ENCODE measurements at places on chromosomes 7 and 10.

- DNase-seq: no peak
These were observed 563.7 kb downstream of the GRM8 start for GRCh38 chr7:126689037-126689436.

GRCh38 chr10:13311177-13311575 lies 11.3 kb upstream of the PHYH start:
- no peak for DNase-seq

GRCh38 chr7:140035400-140036223 lies 27.1 kb downstream of the PARP12 start:
- DNase-seq: no peak

DNA sequence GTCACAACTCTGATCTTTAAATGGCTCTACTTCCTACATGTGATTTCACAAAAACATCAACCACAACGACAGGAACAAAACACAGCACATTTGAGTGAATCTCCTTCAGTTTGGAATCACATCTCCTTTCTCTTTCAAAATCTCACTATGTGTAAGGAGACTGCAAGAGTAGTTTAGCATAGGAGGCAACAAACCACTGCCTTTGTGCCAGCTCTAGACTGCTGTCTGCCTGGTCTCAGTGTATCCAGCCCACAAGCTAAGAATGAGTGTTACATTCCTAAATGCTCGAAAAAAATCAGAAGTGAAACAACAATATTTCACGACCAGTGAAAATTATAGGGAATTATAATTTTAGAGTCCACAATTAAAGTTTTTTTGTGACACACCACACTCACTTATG lies 217.0 kb upstream of the STEAP4 start:
- DNase-seq: no peak

GRCh38 chr7:107408349-107408748 lies 61.5 kb upstream of the GPR22 start:
- no peak for DNase-seq

DNA sequence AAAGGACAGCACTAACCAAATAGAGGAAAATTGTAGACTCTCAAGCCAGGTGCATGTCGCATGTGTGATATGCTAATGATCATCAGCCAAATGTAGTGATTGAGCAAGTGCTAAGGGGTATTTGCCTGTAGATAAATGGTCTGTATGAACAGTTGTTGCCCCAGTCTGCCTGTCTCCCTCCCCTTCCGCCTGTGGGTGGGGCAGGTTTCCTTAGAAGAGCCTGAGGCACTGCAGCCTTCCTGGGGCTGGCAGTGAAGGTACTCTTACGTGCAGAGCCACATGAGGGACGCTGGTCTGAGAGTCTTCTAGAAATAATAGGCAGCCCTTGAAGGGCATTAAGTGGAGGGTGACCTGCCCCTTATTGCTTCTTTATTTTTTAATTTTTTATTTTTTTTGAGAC lies 152.1 kb downstream of the SNX10 start:
- DNase-seq: no peak

DNA sequence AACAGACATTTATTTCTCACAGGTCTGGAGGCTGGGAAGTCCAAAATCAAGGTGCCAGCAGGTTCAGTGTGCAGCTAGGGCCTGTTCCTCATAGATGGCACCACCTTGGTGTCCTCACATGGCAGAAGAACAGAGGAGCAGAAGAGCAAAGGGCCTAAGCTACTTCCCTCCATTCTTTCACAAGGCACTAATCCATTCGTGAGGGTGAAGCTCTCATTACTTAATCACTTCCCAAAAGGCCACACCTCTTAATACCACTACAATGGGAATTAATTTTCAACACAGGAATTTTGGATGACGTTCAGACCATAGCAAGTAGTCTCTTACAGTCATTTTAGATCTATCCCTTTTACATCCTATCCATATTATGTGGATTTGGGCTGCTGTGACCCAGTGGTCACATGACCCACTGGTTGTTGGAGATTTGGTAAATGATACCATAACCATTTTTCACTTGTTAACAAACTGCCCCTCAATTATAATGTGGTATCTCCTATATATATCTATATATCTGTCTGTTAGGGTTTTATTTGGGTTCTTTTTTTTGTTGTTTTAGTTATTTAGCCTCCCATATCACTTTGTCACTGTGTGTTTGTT lies 63.4 kb downstream of the BBS9 start:
- DNase-seq: no peak

DNA sequence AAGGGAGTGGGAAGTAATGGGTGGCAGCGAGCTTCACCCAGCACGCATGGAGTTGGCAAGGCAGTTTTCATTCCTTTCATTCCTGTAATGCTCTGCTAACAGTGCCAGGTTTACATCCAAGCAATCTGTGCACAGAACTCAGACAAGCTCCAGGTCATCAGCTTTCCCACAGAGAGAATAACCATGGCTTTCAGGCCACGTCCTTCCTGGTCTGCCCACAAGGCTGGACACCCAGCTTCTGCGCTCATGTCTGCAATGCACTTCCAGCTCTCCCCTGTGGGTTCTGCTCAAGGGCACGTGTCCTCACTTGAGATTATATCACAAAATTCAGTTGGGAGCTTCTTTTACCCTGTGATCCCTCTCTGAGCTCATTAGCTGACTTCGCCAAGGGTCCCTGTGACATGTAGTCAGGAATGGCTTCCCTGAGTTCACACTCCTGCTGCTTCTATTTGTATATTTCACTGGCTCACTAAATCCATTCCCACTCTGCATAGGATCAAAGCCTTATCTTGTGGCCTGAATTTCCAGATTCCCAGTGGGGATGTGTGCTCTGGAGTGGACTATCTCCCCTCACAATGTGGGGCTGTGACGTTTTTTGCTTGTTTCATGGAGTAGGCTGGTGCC lies 18.6 kb downstream of the AKR1C2 start:
- DNase-seq: no peak

- no peak for DNase-seq
These were observed 208.4 kb upstream of the TCERG1L start for GRCh38 chr10:131519723-131520605.

- no peak for DNase-seq
These were observed 201.2 kb downstream of the CCDC3 start for GRCh38 chr10:12800302-12800701.

- no peak for DNase-seq
These were observed 221.9 kb upstream of the SEMA3C start for GRCh38 chr7:81140775-81141174.

- no peak for DNase-seq
These were observed 388.2 kb upstream of the TEX47 start for GRCh38 chr7:89183712-89184111.

DNA sequence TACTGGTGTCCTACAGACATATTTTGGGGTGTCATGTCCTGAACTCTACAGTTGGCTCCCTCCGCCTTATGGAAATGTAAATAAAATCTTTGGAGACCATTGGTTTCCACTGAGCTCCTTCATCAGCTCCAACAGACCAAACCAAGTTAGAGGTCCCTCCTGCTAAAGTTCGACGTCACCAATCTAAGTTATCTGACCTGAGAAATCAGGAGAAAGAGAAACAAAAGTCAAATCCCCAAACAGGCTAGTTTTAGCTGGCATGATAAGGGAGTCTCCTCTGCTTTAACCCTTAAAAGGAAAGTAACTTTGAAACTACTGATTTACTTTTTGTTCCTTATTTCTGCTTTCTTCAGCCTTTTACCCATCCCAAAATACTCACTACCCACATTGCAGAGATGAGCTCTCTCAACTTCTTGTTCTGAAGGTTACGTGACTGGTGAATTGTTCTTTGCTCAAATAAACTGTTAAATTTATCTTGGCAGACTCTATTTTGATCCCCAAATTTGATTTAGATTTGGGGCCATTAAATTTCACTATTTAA lies 39.9 kb downstream of the AVL9 start:
- no peak for DNase-seq

- DNase-seq: no peak
These were observed 400.0 kb upstream of the AUTS2 start for GRCh38 chr7:69198250-69198649.

GRCh38 chr7:109449760-109450159 lies 880.1 kb downstream of the DNAJB9 start:
- no peak for DNase-seq
